ENCODE measurements at places on chromosomes 5 and 9. TPM values are rescaled to one million over a fixed set of nuclear protein-coding genes. Genes with fewer than 3 reads are reported as not detected.

EIF4E1B gene
- total RNA-seq, result not detected

DROSHA gene
- total RNA-seq, result 116 TPM

NDUFAF2 gene
- total RNA-seq, result 38.4 TPM

SLC6A3 gene
- total RNA-seq, result 0.16 TPM

PCDHA9 gene
- 1.4 TPM for total RNA-seq

ZNF483 gene
- total RNA-seq, result 28.7 TPM

CCIN gene
- not detected for total RNA-seq

DNA sequence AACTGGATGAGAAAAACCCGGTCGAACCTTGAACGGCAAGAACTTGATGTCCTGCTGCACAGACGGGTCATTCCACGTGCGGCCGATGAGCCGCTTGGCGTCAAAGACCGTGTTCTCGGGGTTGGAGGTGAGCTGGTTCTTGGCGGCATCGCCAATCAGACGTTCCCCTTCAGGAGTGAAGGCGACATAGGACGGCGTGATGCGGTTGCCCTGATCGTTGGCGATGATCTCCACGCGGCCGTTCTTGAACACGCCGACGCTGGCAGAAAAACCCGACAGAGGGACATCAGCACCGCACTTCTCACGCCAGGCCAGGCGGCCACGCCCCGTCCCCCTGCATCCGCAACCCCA, 519 bp downstream of the HSPA5 start:
- H3K27ac ChIP-seq, result peak overlapping the region; percentile 98
- no peak for DNase-seq
- H3K27me3 ChIP-seq, result peaks cover 4% of the 10 kb centered on the region

DNA sequence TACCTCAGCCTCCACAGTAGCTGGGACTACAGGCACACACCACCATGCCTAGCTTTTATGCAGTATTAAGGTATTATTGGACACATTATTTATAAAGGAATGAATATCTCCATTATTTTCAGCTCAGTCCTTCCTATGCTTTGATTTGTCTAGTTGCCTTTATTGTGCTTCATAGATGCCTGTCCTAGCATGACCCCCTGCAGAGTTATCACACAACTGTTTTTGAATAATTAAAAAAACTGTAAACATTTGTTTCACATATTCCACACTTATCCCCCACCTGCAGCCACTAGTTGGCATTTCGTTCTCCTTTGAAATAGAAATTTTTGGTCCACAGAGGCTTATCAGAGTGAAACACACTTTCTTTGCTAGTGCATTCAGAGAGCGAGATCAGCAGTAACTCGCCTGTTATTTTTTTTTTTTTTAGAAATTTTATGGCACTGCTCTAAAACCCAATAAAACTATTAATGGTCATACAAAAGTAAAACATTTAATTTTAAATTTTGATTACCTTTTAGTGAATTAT, 151.8 kb upstream of the RASA1 start:
- no peaks in the 10 kb centered on the region for H3K4me1 ChIP-seq
- H3K27me3 ChIP-seq, result no peaks in the 10 kb centered on the region
- H3K27ac ChIP-seq, result no peak overlapping the region
- H3K4me3 ChIP-seq, result no peak overlapping the region
- no peaks in the 10 kb centered on the region for H3K36me3 ChIP-seq

DNA sequence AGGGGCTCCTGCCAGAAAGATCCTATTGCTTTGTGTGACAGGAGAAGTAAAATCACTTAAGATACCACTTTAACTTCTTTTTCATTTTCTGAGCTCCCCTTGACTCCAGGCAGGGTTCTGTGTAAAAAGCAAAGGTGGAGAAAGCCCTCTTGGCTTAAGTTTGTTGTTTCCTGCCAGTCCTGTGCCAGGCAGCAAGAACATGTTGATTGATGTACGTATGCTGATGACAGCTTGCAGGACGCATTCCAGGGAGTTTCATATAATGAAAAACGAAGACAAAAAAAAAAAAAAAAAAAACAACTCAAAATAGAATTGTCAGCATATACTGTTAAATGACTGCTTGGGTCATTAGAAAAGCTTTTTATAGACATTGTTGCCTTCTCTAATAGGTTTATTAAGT, 251.7 kb downstream of the PSAT1 start:
- no peak for DNase-seq
- H3K36me3 ChIP-seq, result no peaks in the 10 kb centered on the region
- no peak overlapping the region for H3K27ac ChIP-seq
- H3K4me3 ChIP-seq, result no peak overlapping the region

GRCh38 chr5:84327591-84327990, 57.1 kb downstream of the EDIL3 start:
- no peak overlapping the region for H3K27ac ChIP-seq
- H3K4me3 ChIP-seq, result no peak overlapping the region
- H3K36me3 ChIP-seq, result no peaks in the 10 kb centered on the region
- DNase-seq, result no peak
- no peaks in the 10 kb centered on the region for H3K27me3 ChIP-seq
- no peaks in the 10 kb centered on the region for H3K4me1 ChIP-seq

DNA sequence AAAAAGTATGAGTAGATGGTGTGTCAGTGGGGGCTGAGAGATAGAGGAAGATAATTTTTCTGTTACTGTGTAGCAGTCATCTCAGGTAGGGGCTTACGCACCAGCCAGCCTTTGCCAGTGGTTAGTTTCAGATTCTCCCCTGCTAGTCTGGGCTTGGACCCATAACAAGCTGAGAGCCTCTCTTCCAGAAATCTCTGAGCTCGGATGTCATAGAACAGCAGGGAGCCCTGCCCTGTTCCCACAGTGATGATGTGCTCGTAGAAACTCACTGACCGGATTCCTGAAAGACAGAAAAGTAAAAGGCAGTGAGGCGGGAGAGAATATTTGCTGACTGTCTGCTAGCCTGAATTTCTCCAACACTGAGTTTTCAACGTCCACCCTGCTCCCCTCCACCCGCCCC, 37.2 kb downstream of the DCAF12 start:
- no peak overlapping the region for H3K4me3 ChIP-seq
- no peaks in the 10 kb centered on the region for H3K27me3 ChIP-seq
- H3K36me3 ChIP-seq, result peaks cover 11% of the 10 kb centered on the region
- peaks cover 8% of the 10 kb centered on the region for H3K4me1 ChIP-seq
- peak overlapping the region; percentile 14 for H3K27ac ChIP-seq

DNA sequence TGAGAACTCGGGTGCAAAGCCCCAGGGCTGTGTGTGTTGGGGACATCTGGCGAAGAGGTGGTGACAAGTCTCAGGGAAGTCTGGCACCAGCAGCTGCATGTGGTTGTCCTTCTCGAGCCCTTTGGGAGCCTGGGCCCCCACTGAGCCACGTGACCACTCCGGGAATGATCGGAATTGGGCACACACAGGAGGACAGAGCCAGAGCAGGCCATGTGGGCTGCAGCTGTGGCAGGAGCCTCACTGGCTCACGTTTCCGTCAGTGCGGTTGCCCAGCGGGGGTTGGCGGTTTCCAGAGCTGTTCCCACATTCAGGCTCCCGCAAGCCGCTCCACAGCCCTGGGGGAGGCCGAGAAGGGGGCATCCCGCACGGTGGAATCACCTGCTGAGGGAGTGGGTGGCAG, 6.8 kb upstream of the CEL start:
- no peak for DNase-seq
- no peak overlapping the region for H3K4me3 ChIP-seq
- H3K27ac ChIP-seq, result peak overlapping the region; percentile 67
- peaks cover 13% of the 10 kb centered on the region for H3K4me1 ChIP-seq
- no peaks in the 10 kb centered on the region for H3K27me3 ChIP-seq

DNA sequence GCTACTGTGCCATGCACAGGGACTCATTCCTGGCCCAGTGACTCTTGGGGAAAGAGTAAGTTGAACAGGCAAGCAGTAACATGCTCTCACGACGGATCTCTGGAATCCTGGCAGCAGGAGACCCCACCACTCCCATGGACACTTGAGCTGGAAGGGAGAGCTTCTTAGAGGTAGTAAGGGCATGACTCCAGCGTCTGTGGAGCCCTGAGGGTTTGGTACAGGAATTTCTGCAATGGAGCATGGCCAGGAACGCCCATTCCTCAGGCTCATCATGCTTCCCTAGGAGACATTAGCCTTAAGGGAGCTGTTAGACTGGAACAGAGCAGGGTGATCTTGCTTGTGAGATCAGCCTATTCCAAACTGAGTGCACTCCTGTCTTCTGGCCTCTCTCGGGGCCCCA, 212.9 kb downstream of the MAT2B start:
- H3K27me3 ChIP-seq, result peaks cover 2% of the 10 kb centered on the region
- no peak overlapping the region for H3K4me3 ChIP-seq
- no peaks in the 10 kb centered on the region for H3K4me1 ChIP-seq
- no peak for DNase-seq
- no peaks in the 10 kb centered on the region for H3K36me3 ChIP-seq
- H3K27ac ChIP-seq, result no peak overlapping the region

DNA sequence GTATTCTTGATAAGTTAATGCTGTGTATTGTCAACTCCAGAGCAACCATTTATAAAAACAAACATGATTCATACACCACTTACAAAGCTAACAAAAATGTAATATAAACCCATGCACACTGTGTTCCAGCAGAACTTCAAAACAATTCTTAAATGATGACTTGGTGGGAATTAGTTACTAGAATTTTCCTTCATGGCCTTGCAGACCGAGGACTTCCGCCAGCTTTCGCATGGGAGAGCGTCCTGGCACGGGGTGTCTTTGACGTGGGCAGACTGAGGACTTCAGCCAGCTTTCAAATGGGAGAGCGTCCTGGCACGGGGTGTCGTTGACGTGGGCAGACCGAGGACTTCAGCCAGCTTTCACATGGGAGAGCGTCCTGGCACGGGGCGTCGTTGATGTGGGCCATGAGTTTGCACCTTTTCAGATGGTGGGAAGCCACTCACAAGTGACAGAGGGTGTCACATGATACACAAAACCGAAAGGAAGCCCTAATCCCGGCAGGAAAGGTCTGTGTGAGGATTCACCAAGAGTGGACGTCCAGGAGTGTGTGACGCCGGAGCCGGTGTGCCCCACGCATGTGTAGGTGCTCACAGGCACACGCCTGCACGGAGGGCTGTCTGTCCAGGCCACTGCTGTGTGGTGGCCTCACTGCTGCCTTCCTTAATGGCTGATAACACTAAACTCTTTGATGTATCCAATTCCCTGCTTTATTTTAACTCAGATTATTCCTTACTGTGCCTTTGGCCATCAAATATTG, 211.3 kb upstream of the IRX4 start:
- no peaks in the 10 kb centered on the region for H3K4me1 ChIP-seq
- H3K27ac ChIP-seq, result no peak overlapping the region
- H3K27me3 ChIP-seq, result no peaks in the 10 kb centered on the region
- DNase-seq, result no peak
- H3K36me3 ChIP-seq, result no peaks in the 10 kb centered on the region

DNA sequence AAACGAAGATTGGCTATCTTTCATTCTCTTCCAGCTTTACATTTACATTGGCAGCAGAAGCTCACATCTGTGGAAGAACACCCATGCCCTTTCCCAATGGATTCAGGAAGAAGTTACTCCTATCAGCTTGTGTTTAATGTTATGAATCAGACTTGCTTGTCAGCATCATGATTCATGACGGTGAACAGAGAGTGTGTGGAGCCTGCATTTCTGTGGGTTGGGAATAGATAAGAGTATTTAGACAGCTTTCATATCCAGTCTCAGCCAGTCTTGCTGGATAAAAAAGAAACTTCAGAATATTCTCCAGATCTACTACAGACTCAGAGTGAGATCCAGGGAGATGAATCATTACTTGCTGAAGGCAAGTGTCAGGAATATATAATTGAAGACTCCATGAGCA, 812.9 kb upstream of the ZNF608 start:
- H3K4me1 ChIP-seq, result peaks cover 35% of the 10 kb centered on the region
- no peaks in the 10 kb centered on the region for H3K27me3 ChIP-seq
- DNase-seq, result no peak
- H3K4me3 ChIP-seq, result no peak overlapping the region
- H3K27ac ChIP-seq, result no peak overlapping the region
- peaks cover 3% of the 10 kb centered on the region for H3K36me3 ChIP-seq

DNA sequence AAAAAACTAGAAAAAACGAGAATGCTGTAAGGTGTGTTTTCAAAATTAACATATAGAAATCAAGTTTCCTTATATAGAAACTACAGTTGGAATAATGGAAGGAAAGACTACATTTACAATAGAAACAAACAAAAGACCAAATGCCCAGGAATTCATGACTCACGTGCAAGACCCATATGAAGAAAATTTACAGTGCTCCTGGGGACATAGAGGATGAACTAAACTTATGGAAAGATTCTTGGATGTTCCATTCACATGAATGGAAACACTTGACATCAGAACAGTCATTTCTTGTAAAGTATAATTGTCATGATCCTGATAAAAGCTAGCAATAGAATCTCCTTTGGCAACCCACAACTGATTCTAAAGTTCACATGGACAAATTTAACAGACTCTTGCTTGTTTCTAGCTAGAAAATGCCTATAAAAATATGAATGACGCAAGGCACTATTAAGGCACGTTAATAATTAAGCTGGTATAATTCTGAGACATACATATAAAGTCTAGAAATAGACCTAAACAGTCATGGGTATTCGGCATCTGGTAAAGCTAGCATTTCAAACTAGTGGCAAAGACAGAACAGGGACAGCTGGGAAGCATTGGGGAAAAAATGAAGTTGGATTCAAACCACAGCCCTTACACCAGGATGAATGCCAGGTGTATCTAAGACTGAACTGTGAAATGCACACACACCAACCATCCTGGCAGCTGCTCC, 5.1 kb upstream of the ZFP62 start:
- H3K27me3 ChIP-seq, result peaks cover 33% of the 10 kb centered on the region
- no peaks in the 10 kb centered on the region for H3K36me3 ChIP-seq
- no peak for DNase-seq
- no peak overlapping the region for H3K27ac ChIP-seq
- H3K4me3 ChIP-seq, result no peak overlapping the region

DNA sequence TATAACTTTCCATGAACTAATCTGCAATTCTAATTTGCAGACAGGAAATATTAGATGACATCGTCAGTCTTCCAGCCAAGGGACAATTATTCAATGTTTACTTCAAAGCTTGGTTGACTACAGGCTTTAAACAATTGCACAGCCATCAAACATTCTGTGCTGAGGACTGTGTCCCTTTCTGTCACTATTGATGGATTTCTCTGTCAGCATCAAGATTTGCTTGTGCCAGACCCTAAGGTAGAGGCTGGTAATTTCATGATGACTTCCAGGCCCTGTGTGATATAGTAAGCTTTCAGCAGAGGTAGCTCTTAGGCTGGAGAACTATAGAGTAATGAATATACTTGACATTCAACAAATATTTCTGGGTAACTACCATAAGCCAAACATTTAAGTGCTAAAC, 229.3 kb upstream of the ACTBL2 start:
- no peak overlapping the region for H3K4me3 ChIP-seq
- H3K36me3 ChIP-seq, result no peaks in the 10 kb centered on the region
- no peaks in the 10 kb centered on the region for H3K27me3 ChIP-seq
- H3K4me1 ChIP-seq, result peaks cover 5% of the 10 kb centered on the region
- H3K27ac ChIP-seq, result no peak overlapping the region

DNA sequence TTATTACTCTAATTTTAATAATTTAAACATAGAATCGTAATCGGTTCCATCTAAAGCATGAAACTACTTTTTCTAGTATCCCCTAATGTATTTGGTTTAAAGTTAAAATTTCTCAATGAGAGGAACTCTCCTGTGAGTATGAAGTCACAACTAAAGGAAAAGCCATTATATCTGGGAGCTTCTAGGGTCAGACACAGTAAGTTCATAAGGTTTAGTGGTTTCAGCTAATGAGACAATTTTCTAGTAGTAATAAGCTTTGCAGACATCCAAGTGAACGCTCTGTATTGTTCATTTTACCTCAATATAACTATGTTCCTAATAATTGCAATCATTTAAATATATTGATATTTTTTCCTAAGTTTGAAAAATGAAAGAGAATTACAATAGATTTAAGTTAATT, 364.4 kb upstream of the CDH9 start:
- DNase-seq, result no peak
- no peak overlapping the region for H3K4me3 ChIP-seq
- H3K27me3 ChIP-seq, result no peaks in the 10 kb centered on the region
- no peak overlapping the region for H3K27ac ChIP-seq
- H3K36me3 ChIP-seq, result peaks cover 3% of the 10 kb centered on the region

- H3K4me1 ChIP-seq, result peaks cover 12% of the 10 kb centered on the region
- no peaks in the 10 kb centered on the region for H3K27me3 ChIP-seq
- no peak overlapping the region for H3K27ac ChIP-seq
- no peak overlapping the region for H3K4me3 ChIP-seq
Measured at GRCh38 chr5:56207537-56207936, 25.6 kb downstream of the ANKRD55 start.
